SJSA1 (cell line): ENCODE measurements at places on chromosomes 2 and 18. TPM values are rescaled to one million over a fixed set of nuclear protein-coding genes. Genes with fewer than 3 reads are reported as not detected.
A peak's percentile ranks its signal among the peaks of the same experiment; 100 is the strongest.

The ZNF397 gene
- total RNA-seq, result 9.9 and 11.4 TPM in 2 replicates

The MREG gene
- total RNA-seq, result 0.22 and 1.9 TPM in 2 replicates

The CD8B gene
- total RNA-seq, result not detected in 2 replicates

The CD8B2 gene
- not detected in 2 replicates for total RNA-seq

The COL6A3 gene
- total RNA-seq, result 160 and 243 TPM in 2 replicates

The SAG gene
- not detected in 2 replicates for total RNA-seq

The STPG4 gene
- not detected in 2 replicates for total RNA-seq

The HOXD3 gene
- 0.66 and 1.1 TPM in 2 replicates for total RNA-seq

The ATP6V1B1 gene
- total RNA-seq, result not detected in 2 replicates

The CEP76 gene
- total RNA-seq, result 16.6 and 24.1 TPM in 2 replicates

The COBLL1 gene
- 8.4 and 10.6 TPM in 2 replicates for total RNA-seq

GRCh38 chr18:34787931-34788532 lies 77.9 kb downstream of the DTNA start:
- H3K27ac ChIP-seq, result no peak overlapping the region
- H3K27me3 ChIP-seq, result no peaks in the 10 kb centered on the region
- H3K4me3 ChIP-seq, result no peak overlapping the region
- H3K36me3 ChIP-seq, result no peaks in the 10 kb centered on the region

- no peaks in the 10 kb centered on the region for H3K27me3 ChIP-seq
- DNase-seq, result no peak
- no peak overlapping the region for H3K27ac ChIP-seq
Measured at GRCh38 chr2:207768866-207769596, 675 bp downstream of the FZD5 start.

DNA sequence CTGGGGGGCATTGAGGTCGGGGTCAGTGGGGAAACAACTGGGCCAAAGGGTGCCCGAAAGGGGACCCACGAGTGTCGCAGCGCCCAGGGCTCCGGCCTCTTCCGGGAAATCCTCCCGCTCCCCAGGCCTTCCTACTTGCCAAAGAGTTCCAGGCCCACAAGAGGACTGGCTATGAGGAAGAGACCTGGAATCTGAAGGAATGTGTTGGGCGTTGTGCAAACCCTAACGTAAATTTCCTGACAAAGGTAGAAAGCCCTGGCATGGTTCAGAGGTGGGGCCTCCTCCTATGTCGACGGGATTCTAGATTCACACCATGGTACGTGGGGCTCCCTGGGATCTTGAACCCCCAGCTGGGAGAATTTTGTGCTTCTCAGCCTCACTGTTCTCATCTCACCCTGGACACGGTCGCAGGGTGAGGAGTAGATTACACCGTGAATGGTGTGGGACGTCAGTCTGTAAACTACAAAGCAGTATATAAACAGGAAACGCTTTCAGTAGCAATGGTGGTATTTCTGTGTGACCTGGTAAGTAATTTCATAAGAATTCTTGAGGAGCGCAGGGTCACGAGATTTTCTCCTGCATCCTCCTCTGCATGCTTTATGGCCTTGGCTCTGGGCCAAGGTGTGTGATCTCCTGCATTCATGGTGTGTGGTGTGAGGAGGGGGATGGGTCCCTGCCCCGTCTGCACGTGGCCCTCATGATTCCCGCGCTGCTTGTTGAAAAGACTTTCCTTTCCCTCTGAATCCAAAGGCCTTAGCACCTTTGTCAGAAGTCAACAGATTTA lies 868 bp downstream of the HSBP1L1 start:
- no peaks in the 10 kb centered on the region for H3K27me3 ChIP-seq
- peak overlapping the region; percentile 55 for H3K4me3 ChIP-seq
- peak overlapping the region; percentile 96 for H3K27ac ChIP-seq
- H3K36me3 ChIP-seq, result peaks cover 17% of the 10 kb centered on the region
- peak; percentile 83 for DNase-seq

GRCh38 chr2:54318821-54319220 lies 62.8 kb upstream of the TSPYL6 start:
- DNase-seq, result no peak

DNA sequence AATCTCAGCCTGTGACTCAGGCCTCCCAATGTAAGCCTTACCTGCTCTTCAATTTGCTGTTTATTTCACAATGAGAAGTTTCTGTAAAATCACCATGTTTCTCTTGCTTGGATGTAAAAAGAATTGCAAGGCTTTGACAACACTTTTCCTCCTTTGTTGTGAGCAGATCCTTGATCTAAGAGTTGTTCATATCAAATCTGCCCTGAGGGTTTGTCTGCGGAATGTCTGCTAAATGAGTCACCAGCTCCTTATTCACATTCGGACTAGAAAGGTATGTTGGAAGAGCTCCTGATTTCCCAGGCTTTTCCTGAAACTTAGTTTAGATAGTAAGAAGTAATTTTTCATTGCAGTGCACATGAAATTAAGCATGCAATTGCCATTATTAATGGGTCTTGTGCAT lies 268.2 kb upstream of the TCF4 start:
- H3K4me1 ChIP-seq, result peaks cover 33% of the 10 kb centered on the region
- H3K36me3 ChIP-seq, result no peaks in the 10 kb centered on the region
- no peak overlapping the region for H3K4me3 ChIP-seq
- H3K27me3 ChIP-seq, result no peaks in the 10 kb centered on the region
- peak; percentile 90 for DNase-seq
- H3K27ac ChIP-seq, result peak overlapping the region; percentile 68

- no peaks in the 10 kb centered on the region; the same call in 1 of the 2 replicates for H3K27me3 ChIP-seq
- H3K4me3 ChIP-seq, result no peak overlapping the region
- no peaks in the 10 kb centered on the region for H3K4me1 ChIP-seq
- H3K27ac ChIP-seq, result no peak overlapping the region
- no peak for DNase-seq
Measured at GRCh38 chr18:55179835-55180234, 220.6 kb upstream of the CCDC68 start.

GRCh38 chr2:45821558-45822271 lies 170.2 kb downstream of the PRKCE start:
- peaks cover 10% of the 10 kb centered on the region for H3K4me1 ChIP-seq
- no peak for DNase-seq
- no peaks in the 10 kb centered on the region for H3K36me3 ChIP-seq
- no peak overlapping the region for H3K27ac ChIP-seq
- no peaks in the 10 kb centered on the region for H3K27me3 ChIP-seq
- no peak overlapping the region for H3K4me3 ChIP-seq

GRCh38 chr18:48595703-48596218 lies 56.9 kb downstream of the CTIF start:
- H3K36me3 ChIP-seq, result peaks cover 68% of the 10 kb centered on the region
- no peak overlapping the region for H3K4me3 ChIP-seq
- no peak overlapping the region for H3K27ac ChIP-seq

- no peak overlapping the region for H3K4me3 ChIP-seq
- H3K27ac ChIP-seq, result no peak overlapping the region
- H3K27me3 ChIP-seq, result no peaks in the 10 kb centered on the region
- no peaks in the 10 kb centered on the region for H3K36me3 ChIP-seq
- no peak for DNase-seq
Measured at GRCh38 chr2:97967216-97967592, 28.5 kb downstream of the TMEM131 start.

DNA sequence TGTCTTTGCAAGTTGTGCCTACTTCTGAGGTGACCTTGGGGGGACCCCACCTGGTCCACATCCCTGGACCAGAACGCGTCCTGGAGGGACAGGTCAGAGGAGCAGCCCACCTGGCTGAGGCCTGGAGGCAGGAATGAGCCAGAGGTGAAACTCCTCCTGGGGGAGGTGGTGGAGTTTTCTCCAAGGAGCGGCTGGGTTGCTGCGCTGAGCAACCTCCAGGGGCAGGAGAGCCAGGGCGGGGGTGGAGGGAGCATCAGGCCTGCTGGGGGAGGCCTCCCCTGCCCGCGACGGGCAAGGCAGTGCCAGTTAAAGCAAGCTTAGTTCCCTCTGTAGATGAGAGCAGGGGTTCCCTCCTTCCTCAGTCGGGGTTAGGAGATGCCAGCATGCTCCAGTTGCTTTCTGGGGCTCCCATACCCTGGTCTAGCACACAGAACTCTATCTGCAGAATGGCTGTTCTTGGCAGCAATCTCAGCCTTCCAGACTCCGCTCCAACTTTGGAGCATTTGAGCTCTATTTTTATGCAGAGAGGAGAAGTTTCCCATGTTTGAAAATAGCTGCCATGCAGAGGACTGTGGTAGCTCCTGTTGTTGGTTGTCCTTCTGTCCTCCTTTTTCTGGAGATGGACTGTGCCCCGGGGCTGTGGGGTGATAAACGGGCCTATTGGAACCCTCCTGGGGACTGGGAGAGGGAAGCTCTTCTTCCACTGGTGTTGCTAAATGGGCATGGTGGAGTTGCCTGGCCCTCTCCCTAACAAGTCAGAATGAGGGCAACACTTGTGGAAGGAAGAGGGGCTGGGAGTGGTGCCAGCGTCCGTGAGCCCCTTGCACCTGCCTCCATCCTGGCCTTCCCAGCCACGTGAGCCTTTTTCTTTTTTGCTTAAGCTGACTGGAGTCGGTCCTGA lies 39.1 kb downstream of the B3GNT2 start:
- no peak overlapping the region for H3K27ac ChIP-seq
- H3K4me3 ChIP-seq, result no peak overlapping the region
- H3K27me3 ChIP-seq, result no peaks in the 10 kb centered on the region
- DNase-seq, result no peak

GRCh38 chr2:187003038-187003554 lies 154.1 kb upstream of the ZSWIM2 start:
- no peaks in the 10 kb centered on the region for H3K4me1 ChIP-seq
- H3K27me3 ChIP-seq, result no peaks in the 10 kb centered on the region
- H3K4me3 ChIP-seq, result no peak overlapping the region

DNA sequence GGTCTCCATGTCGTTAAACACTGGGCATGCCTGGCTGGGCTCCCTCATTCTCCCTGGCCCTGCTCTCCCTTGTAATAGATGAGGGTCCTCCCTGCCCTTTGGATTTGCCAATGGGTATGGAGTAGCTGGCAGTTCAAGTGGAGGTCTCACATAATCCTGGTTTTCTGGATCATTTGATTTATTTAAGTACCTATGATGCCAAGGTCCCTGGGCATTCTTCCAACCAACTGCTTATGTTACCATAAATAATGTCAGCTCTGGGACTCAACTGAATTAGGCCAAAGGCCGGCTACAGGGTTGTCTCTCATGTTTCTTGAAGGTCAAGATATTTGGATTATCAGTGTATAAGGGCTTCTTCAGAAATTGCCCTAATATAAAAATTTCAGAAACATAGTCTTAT lies 104.9 kb upstream of the LYPD6 start:
- H3K36me3 ChIP-seq, result no peaks in the 10 kb centered on the region
- H3K27me3 ChIP-seq, result no peaks in the 10 kb centered on the region; the same call in 1 of the 2 replicates
- H3K4me1 ChIP-seq, result no peaks in the 10 kb centered on the region
- H3K27ac ChIP-seq, result no peak overlapping the region
- no peak overlapping the region for H3K4me3 ChIP-seq

DNA sequence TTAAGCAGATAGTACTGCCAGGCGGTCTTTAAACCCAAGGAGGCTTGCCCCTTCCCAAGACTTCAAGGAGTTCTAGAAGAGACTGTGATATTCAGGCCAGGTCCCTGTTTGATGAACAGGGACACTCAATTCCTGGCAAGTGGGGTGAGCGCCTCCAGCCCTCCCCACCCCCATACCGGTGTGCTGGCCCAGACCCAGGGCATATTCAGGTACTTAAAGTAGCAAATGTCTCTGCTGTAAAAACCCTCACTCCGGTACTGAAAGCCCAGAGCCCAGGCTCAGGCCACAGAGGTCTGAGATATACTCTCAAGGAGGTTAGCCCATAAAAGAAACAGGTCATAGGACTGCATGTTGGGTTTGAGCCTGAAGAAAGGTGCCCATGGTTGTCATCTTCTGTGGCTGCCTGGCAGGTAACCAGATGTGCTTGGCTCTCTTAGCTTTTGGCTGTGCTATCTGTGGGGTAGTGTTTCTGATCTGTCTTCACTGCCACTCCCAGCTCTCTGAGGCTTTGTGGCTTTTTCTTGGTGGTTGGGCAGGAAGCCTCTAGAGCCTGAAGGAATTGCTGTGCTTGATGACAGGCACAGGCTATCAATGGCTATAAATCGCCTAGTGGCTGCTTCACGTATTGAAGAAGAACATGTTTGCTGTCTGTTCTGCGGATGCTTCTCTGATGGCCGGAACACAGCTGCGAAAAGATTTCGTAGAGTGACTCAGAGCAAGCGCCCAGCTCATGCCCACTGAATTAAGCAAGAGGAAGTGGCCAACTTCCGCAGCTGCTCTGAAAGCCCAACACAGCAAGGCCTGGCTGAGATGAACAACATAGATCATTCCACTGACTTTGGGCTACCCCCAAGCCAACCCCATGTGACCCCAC lies 63.3 kb upstream of the ALPP start:
- H3K27ac ChIP-seq, result peak overlapping the region; percentile 70
- H3K27me3 ChIP-seq, result no peaks in the 10 kb centered on the region
- peaks cover 16% of the 10 kb centered on the region for H3K4me1 ChIP-seq
- no peaks in the 10 kb centered on the region for H3K36me3 ChIP-seq

- peaks cover 49% of the 10 kb centered on the region for H3K27me3 ChIP-seq
- H3K36me3 ChIP-seq, result no peaks in the 10 kb centered on the region
- no peak overlapping the region for H3K27ac ChIP-seq
- no peak overlapping the region for H3K4me3 ChIP-seq
- H3K4me1 ChIP-seq, result peaks cover 11% of the 10 kb centered on the region
Measured at GRCh38 chr2:70549064-70549710, 4.4 kb downstream of the TGFA start.

- H3K4me3 ChIP-seq, result no peak overlapping the region
- peaks cover 11% of the 10 kb centered on the region for H3K4me1 ChIP-seq
- no peaks in the 10 kb centered on the region for H3K27me3 ChIP-seq
- no peak overlapping the region for H3K27ac ChIP-seq
- no peaks in the 10 kb centered on the region for H3K36me3 ChIP-seq
- no peak for DNase-seq
Measured at GRCh38 chr2:12479065-12479601, 237.6 kb upstream of the TRIB2 start.

DNA sequence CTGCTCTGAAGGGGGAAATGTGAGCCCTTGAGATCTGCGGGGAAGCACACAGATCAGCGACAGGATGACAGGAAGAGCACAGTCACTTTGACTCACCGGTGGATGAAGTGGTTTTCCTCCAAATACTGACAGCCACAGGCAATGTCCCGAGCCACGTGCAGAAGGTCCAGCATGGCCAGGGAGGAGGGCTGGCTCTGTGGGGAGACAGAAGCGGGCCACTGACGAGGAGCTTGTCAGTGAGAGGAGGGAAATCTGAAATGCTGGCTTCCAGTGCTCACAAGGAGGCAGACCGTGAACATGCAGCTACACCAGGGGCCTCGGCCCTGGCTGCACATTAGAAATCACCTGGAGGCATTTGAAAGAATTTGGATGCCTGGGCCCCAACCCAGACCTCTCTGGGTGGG lies 98.7 kb downstream of the CLIP4 start:
- H3K36me3 ChIP-seq, result no peaks in the 10 kb centered on the region
- H3K27me3 ChIP-seq, result no peaks in the 10 kb centered on the region
- no peak overlapping the region for H3K27ac ChIP-seq
- H3K4me3 ChIP-seq, result no peak overlapping the region
- H3K4me1 ChIP-seq, result no peaks in the 10 kb centered on the region
- DNase-seq, result no peak

DNA sequence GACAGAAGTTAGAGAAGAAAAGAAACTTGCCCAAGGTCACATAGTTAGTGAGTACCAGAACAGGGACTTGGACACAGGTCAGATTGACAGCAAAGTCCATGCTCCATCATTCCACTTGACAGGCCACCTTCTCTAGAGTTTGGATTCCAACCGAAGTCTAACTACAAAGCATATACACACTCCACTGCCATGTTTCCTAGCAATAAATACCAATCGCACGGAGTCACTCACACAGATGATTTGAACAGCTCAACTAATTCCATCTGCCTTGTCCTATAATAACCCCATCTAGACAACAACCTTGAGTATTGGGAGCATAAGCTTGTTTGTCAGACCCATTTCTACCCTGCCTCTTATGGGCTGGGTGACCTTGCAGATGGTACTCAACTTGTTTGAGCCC lies 334.6 kb upstream of the MGAT5 start:
- H3K27me3 ChIP-seq, result no peaks in the 10 kb centered on the region
- no peak overlapping the region for H3K4me3 ChIP-seq
- H3K4me1 ChIP-seq, result no peaks in the 10 kb centered on the region
- no peak for DNase-seq
